ENCODE measurements at places on chromosomes 4 and X. TPM values are rescaled to one million over a fixed set of nuclear protein-coding genes. Genes with fewer than 3 reads are reported as not detected.

The NRK gene
- total RNA-seq, result 4.3 TPM

The TLL1 gene
- 1.2 TPM for total RNA-seq

The CCDC110 gene
- total RNA-seq, result 0.78 TPM

The SLC9B1 gene
- 0.81 TPM for total RNA-seq

The PRDM8 gene
- total RNA-seq, result 4.1 TPM

Data from mucosa of gallbladder (tissue), 1 donor.